ENCODE measurements at places on chromosomes 11 and 22.
A peak's percentile ranks its signal among the peaks of the same experiment; 100 is the strongest.

GRCh38 chr11:581752-582151, 5.5 kb downstream of the PHRF1 start:
- DNase-seq: no peak

DNA sequence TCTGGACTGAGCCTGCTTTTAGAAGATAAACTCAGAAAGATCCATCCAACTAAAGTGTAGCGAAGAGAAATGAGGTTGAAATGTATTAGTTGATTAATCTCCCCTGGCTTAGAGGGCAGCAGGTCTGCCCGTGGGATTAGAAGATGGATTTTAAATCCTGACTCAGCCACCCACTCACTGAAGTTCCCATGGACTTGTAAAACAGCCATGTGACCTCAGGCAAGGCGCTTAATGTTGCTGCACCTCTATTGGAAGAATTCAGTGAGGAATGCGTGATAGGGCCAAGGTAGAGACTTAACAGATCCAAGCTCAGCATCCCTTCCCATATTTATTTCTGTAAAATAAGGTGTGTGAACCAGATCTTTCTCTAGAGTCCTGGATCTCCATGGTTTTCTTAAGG, 45.1 kb upstream of the ELF5 start:
- no peak for DNase-seq

GRCh38 chr11:126061707-126062678, 673 bp downstream of the CDON start:
- peak; percentile 51 for DNase-seq

DNA sequence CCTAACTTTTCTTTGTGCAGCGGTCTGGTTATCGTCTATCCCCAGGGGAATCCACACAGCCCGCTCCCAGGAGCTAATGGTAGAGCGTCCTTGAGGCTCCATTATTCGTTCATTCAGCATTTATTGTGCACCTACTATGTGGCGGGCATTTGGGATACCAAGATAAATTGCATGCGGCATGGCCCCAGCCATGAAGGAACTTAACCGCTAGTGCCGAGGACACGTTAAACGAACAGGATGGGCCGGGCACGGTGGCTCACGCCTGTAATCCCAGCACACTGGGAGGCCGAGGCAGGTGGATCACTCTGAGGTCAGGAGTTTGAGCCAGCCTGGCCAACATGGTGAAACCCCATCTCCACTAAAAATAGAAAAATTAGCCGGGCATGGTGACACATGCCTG, 11.2 kb downstream of the TMEM121B start:
- DNase-seq: no peak

DNA sequence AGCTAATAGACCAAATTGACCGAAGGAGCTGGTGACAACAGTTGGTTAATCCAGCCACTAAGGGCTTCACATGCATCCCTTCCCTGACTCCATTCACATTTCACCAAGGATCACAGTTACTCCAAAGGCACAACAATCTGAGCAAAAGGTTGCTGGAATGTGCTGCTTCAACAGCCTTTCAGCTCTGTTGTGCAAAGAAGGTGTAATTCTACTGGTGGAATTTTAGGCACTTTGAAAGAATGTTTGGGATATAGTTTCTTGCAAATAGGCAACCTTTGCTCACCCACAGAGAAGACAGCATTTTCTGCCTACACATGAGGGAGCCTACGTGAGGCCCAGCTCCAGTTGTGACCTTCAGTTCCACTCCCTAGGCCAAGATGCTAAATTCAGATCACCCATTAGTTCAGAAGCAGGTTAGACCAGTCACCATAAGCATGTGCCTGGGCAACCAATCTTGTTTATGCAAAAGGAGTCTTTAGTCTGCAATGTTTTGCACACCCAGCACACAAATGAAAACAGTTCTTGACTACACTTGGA, 21.6 kb upstream of the FCHSD2 start:
- no peak for DNase-seq

DNA sequence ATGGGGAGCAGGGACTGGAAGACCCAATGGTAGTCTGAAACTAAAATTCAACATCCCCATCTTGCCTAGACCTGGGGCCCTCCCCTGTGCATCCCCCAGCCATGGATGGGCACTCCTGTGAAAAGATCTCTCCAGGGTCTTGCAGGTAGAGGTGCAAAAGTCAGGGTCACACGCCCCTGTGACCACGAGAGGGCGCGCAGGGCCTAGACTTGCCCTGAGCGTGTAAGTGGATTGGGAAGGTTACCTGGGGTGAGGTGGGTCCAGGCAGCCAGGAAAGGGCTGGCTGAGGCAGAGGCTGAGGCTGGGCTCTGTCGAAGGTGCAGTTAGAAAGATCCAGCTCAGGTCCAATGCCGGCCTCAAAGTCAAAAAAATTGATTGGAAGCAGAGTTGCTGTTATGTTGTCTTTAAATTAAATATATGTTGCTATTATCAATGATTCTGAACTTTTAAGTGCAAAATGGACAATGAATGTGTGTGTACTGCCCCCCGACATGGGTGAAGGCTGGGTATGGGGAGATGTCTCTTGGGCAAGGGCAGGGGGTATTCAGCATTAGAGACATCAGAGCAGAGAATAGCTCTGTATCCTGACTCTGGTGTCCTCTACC, 4.8 kb upstream of the POU2F3 start:
- peak; percentile 81 for DNase-seq

DNA sequence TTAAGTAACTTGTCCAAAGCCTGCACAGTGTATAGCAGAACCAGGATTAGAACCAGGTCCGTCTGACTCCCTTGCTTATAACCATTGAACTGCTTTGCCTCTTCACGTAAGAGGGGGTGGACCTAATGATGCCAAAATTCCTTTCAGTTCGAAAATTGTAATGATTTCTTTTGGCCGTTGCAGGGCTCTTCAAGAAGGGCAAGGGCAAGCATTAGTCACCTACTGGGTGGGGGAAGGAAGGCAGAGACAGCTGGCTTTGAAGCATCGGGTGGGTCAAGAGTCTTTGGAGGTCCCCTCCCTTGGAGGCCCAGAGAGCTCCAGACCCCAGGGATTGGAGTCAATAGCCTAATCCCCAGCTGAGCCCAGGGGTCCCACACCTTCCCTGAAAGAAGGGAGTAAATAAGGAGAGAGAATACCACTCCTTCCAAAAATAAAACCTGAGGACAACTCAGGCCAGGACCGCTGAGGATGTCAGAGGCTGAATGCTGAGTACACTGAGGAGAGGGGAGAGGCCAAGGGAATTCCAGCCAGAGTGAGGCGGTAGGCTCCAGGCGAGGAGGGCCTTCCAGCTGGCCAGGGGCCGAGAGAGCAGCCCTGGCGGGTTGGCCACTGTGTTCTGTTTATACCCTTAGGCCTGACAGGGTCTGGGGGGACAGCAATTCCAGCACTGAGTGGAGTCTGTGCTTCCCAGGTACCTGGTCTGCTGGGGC, 14.1 kb downstream of the CREB3L1 start:
- DNase-seq: no peak

DNA sequence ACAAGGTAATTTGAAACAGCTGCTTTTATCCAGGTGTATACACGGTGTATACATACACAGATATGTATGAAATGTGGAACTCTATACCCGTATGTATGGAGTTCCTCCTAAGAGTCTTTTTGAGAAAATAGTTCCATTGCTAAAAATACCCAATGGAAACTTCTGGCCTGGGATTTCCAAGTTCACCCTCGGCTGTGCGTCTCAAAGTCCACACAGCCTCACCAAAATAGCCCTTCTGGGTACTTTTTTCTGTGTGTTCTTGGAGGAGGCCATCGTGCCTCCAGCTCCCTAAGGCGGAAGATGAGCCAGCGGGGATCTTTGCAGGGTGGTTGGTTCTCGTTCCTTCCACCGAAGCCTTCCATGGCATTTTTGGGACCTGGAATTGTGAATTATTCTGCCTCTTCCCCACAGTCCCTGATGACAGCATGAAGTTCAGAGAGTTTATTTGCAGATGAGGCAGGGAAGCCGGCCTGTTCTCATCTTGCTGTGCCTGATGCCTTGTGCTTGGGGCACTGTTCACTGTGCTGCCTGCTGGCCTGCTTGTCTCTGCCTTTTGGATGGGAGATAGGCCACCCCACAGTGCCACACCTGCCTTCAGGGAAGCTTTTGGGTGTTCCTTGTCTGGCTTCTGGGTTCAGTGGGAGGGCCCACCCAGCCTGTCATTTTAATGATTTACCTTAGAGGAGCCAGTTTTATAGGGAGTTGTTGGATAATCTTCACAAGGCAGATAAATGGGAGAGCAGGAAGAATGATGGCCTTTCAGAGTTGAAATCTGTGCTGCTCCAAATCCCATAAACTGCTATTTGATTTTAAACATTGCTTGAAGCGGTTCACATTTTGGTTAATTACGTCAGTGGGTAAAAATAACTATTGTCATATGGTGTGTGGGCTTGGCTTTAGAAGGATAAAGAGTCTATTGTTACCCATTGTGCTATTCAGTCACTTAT, 112.7 kb upstream of the OR4B1 start:
- DNase-seq: no peak

GRCh38 chr11:115168229-115168671, 336.0 kb downstream of the CADM1 start:
- DNase-seq: no peak

DNA sequence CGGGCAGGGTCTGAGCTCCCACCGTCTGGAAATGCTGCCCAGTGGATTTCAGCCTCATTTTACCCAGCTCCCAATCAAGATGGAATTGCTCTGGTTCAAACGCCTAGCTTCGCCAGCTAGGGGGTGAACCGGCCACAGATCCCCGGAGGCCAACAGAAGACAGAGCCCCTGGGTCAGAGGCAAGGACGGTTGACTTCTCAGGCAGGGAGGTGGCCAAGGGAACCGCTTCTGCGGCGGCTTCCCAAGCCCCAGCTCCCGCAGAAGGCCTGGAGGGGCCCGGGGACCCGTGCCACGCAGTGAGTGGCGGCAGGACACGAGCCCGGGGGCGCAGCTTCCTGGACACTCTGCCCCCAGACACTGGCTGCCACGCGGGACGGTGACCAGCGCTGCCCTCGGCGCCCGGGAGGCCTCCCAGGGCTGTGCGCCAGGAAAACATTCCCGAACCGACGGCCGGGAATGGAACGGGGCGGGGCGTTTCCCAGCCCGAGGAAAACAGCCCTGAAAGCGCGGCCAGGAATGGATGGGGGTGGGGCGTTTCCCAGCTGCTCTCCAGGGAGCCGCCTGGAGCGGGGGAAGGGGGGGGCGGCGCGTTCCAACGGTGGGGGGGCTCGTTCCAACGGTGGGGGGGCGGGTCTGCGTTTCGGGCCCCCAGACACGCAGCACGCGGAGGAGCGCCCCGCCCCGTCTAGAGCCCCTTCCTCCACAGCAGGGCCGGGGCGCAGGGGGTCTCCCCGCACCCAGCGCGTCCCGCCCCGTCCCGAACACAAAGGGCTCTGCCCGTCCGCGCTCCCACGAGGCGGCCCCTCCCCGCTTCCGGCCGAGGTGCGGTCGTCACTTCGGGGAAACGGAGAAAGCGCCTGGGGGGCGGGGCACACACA, 13.5 kb upstream of the B4GALNT4 start:
- peak; percentile 91 for DNase-seq

GRCh38 chr11:109416601-109417000, 5.4 kb upstream of the C11orf87 start:
- DNase-seq: no peak

DNA sequence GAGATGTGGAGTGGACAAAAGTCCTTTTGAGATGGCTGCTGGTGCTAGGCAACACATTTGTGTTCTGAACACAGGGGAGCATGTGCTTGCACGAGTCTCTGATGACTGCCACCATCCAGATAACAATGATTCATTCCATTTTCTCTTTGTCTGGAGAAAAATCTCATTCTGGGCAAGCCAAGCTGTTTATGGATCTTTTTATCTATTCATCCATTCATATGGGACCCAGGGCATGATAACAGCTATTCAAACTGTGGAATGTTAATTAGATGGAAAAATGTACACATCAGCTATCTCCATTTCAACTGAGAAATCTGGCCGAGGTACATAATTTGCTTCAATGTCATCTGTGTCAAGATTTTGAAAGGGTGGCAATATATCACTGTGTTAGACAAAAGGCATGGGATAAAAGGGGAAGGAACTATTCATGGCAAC, 117.5 kb upstream of the ZBED5 start:
- no peak for DNase-seq

DNA sequence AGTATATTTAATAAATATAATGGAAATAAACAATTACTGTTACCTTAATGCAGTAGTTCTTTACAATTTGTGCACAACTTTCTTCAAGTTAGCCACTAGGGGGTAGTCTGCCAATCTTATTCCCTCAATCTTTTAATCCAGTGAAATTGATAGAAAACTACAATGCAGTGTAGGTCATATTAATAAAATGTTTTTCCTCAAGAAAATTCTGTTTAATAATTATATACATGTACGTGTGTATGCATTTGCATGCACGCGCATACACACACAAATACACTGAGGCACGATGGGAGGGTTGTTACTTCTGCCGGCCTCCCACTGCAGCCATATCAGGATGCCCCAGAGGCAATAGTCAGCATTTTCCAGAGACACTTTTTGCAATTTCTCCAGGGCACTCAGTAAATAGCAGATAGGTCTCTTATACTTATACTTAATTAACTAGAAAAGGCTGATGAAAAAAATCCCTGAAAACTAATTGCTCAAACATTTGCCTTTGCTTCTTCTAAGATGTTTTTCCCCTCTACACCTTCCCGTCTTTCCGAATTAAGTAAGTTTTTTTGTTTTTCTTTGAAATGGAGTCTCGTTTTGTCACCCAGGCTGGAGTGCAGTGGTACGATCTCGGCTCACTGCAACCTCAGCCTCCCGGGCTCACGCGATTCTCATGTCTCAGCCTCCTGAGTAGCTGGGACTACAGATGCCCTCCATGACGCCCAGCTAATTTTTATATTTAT, 3.1 kb downstream of the GAB2 start:
- no peak for DNase-seq

DNA sequence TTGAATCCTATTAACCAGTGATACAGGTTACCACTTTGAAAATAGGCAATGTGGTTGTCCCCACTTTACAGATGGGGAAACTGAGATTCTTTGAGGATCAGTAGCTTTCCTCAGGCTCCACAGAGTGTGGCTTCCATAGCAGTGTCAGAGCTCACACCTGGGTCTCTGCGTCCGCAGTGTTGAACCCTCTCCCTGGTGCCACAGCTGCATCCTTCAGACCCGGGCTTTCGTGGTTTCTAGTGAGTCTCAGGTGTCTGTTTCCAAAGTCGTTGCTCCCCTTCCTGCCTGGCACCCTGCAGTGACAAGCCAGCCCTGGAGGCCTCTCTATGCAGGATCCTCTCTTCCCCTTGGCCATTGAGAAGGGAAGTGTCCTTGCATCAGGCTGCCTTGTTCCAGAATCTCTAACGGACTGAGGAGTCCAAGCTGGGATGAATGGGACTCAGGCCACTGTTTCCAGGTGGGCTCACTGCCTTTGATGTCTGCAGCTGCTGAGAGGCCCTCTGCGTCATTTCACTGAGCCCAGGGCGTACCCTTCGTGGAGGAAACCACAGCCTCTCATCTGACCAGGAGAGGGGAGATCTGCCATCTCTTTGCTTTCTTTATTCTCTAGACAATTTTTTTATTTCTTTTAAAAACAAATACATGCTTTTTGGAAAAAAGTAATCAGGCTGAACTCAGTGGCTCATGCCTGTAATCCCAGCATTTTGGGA, 48.4 kb upstream of the MICAL2 start:
- DNase-seq: no peak

Measured in activated T-cell treated with anti-CD3 and anti-CD28 coated beads, Interleukin-2, amount 50 U/mL, for 48 hours (primary cell).